NCI-H1436 (cell line): ENCODE measurements at places on chromosomes 6 and 20.

DNA sequence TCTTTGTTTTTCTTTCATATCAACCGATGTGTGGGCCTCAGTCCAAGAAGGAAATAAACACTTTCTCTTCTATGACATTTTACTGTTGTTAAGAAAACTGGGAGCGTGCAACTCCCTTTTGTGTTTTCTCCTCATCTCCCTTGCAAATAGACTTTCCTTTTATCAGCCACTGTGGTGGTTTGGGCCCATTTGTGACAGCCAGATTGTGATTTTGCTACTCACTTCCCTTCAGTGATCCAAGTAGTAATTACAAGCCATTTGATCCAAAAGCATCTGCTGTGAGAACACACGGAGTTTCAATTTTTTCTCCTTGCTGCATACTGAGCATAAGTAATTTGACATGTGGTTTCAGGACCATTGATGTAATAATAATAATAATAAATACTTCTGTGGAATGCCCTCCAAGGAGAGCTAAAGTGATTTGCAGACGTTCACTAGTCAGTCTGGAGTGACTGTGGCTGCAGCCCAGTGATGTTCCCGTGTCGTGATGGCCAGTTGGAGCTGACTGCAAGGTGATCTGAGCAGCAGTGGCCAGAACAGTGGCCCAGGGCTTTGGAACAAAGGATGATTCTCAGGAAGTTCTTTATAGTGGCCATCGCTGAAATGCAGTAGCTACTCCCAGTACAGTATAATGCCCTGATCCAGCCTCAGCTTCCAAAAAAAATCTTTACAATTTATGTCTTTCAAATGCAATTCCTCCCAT lies 91.9 kb upstream of the CLDN20 start:
- no peak for DNase-seq

GRCh38 chr6:32954986-32955802 lies 2.3 kb upstream of the HLA-DMA start:
- no peak for DNase-seq

GRCh38 chr6:44058617-44059358 lies 68.5 kb downstream of the MRPL14 start:
- no peak for DNase-seq

DNA sequence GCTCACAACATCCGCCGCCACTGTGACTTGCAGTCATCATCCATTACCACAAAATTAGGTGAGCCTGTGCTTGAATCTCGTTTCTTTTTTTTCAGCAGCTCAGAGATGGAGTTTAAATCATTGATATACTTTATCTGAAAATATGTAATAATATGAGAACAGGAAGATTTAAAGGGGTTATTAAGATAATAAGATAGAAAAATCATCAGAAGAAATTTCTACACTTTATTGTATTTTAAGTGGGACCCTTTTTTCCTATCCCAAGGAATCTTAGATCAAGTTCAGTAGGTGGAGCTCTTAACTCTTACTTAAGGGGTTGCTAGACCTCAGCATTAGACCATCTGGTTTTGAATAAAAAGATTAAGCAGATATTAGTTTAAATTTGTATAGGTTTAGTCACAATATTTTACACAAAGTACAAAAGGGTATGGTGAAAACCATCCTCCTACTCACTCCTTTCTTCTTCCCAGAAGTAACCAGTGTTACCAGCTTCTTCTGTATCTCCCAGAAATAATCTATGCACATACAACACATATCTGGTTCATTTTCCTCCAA lies 9.4 kb upstream of the NCOA7 start:
- DNase-seq = peak; percentile 22
